ENCODE measurements at places on chromosomes 1 and 21.

- no peak for DNase-seq
Measured at GRCh38 chr1:65141394-65141793, 6.6 kb upstream of the AK4 start.

GRCh38 chr21:41367301-41367944, 5.6 kb downstream of the MX2 start:
- DNase-seq = no peak

DNA sequence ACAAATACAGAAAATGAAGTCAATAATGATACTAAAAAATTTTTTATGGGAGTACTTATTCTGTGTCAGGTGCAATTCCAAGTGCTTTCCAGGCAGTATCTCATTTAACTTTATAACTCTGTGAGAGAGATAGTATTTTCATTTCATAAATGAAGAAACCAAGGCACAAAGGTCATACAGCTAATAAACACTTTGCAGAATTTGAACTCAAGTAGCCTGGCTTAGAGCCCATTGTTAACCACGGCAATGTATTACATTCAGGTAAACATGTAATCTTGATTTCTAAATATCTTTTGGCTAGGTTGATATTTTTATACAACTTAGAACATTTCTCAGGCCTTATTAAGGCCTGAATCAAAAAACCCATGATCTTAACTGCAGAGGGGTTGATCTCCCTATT, 28.9 kb upstream of the PKN2 start:
- DNase-seq = no peak

- peak; percentile 30 for DNase-seq
Measured at GRCh38 chr21:36615274-36615964, 83.5 kb upstream of the SIM2 start.

- no peak for DNase-seq
Measured at GRCh38 chr1:7110321-7110720, 325.1 kb downstream of the CAMTA1 start.

GRCh38 chr1:55584526-55585401, 369.6 kb upstream of the USP24 start:
- no peak for DNase-seq

GRCh38 chr21:46457801-46458314, 833 bp upstream of the DIP2A start:
- no peak for DNase-seq

GRCh38 chr21:32795376-32795775, 23.8 kb upstream of the PAXBP1 start:
- DNase-seq = no peak

DNA sequence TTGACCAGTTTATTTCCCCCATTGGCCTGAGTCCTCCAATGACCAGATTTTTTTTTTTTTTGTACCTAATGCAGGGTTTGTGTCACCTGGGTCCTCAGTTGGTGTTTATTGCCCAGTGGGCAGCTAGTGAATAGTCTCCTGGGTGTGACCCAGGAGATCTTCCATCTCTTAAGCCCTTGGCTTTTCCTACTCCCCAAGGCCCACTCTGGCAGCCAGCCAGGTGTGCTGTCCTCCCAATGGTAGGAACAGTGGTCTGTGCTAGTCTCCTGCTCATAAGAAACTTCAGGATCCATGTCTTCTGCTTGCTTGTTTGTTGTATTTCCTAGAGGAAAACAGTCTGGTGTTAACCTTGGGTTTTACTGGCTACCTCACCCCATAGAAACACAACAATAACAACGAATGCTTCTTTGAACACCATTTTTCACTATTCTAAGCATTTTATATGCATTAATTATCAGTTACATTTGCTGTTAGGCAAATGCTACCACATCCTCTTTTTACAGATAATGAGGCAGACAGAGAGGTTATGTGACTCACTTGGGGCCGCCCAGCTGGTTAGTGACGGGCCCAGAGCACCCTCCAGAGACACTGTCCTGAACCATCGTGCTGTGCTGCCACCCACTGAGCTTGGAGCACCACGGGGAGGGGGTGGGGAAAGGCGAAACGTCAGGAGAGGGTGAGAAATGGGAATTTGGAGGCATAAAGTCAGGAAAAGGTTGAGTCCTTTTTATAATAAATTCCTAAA, 107.5 kb downstream of the HIVEP3 start:
- no peak for DNase-seq

GRCh38 chr1:162678439-162678838, 46.2 kb downstream of the DDR2 start:
- DNase-seq = no peak

DNA sequence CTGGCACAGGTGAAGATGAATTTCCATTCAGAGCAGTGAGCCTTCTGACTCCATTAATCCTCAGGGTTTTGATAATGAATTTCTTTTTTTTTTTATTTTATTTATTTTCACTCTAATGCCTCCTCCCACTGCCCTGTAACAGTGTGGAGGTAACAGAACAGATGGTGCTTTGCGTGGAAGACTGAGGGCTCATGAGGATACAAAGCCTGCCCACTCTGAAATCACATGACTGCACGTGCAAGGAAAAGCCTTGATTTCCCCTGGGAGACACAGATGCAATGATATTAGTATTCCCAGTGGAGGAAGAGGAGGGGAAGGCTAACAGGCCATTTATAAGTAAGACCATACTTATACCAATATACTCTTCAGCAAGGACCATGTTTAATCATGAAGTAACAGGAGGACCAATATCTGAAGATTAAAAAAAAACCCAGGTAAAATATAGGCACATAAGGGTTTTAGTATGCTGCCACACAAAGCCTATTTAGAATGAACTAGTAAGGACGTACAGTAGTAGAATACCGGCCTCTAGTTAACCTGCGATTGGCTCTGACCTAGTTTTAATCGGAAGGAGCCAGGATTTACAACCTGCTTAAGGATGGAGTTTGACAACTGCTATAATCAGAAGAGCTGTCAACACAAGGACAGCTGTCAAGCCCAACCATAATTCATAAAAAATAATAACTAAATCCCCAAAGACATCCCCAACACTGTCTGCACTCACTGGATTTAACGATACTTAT, 69.6 kb downstream of the LHX4 start:
- no peak for DNase-seq

- DNase-seq = no peak
Measured at GRCh38 chr21:38680401-38680800, 125.3 kb upstream of the ETS2 start.

- DNase-seq = no peak
Measured at GRCh38 chr1:15441247-15441646, 3.0 kb downstream of the CTRC start.

DNA sequence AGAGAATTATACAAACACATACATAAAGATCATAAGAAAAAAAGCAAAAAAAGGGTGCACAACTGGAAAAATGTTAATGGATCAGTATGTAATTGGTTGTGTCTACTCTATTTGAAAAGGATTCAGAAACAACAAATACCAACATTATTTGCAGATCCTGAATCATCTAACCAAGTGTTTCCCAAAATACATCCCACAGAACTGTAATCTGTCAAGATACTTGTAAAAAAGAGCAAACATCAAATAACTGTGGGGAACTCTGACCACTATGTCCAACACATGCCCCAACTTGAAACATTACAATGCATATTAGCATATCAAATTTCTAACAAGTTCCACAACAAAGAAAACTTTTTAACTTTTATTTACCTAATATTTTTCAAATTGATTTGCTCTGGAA, 22.6 kb downstream of the ANKRD13C start:
- no peak for DNase-seq

DNA sequence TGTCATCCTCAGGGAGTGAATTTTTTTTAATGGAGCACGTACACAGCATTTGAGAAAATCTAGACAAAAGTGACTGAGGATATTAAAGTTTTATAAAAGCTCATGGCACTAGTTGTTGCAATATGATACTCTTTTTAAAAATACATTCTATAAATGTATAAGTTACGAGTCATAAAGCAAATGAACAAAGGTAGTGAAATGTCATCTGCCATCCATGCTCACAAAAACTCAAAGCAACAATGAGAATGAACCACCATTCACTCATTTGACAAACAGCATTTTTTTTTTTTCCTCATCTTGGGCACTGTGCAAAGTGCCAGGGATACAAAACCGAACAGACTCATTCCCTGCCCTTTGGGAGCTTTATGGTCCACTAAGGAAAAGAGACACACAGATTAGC, 38.7 kb downstream of the GPR137B start:
- no peak for DNase-seq

DNA sequence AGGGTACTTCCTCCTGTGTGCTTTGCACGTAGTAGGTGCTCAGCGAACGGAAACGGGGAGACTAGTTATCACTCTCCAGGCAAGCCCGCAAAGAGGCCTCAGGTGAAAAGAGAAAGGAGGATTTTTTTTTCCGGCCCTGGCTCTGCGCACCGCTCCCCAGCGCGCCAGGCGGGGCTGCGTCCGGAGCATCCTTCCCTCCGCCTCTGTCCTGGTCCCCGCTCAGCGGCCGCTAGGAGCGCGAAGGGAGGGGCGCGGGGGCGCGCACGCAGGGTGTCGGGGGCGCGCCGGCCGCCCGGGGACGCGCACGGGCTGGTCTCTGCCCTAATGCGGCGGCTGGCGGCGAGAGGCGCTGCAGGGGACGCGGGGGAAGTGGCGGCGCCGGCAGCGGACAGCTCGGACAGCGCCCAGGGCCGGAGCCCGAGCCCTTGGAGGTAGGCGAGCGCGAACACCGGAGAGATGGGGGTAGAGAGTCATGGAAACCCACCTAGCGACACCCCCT, 42.3 kb upstream of the NFASC start:
- peak; percentile 30 for DNase-seq

All from SHP77 treated with DMSO at 0.1 percent for 48 hours (cell line).